HS-27A (cell line): ENCODE measurements at places on chromosomes 12 and 14.

GRCh38 chr14:70011098-70011497, 131.9 kb downstream of the SMOC1 start:
- DNase-seq, result no peak

DNA sequence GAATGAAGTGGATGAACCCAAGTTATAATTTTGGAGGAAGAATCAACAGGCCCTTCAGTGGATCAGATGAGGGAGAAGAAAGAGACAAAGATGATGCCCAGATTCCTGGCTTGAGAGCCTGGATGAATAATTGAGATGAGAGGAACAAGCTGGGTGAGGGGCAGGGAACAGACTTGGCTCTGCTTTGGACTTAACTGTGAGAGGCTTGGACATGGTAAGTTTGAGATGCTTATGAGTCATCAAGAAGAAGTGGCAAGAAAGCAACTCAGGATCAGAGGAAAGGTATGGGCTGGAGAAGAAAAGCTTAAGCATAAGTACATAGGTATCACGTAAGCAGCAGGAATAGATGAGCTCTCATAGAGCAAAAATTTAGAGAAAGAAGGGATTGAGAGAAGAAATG, 55.3 kb downstream of the FIGNL2 start:
- no peak for DNase-seq

DNA sequence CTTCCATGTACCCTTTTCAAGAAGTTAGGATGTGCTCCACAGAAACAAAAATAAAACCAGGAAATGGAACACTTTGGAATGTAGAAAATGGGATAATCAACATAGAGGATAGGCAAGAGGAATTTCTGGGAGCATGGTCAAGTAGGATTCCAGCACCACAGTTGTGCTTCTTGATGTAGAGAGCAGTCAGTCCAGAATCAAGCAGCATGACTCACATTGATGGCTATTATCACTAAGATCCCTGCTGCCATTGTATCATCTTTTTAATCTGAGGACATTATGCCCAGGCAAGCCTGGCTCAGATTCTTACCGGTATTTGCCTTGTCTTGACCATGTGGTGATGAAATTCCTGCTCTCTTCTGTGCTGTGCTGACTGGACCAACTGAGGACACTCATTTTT, 5.7 kb downstream of the ETFRF1 start:
- no peak for DNase-seq

DNA sequence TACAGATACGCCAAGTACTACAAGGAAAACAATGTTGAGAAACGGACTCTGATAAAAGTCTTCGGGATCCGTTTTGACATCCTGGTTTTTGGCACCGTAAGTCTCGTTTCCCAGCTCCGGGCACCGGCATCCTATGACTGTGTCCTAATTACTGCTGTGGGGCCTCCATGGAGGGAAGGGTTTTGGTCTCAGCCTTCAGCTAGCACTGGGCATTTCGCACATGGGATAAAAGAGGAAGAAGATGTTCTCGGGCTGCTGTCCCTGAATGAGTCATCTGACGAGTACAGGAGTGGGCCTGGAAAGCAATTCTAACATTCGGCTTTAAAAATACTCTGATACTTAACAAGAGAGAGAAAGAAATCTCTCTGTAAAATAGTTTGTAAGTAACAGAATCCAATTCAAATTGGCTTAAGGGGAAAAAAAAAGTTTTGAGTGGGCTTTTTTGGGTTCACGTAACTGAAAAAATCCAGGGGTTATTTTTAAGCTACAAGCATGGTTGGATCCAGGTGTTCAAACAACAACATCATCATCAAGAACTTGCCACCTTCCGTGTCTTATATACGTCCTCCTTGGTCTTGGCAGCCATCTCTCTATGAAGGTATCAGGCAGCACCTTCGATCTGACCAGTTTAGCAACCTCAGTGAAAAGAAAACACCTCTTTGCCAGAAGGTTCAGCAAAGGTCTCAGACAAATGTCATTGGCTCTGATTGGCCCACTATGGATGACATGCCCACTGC, 34.4 kb upstream of the P2RX4 start:
- no peak for DNase-seq

DNA sequence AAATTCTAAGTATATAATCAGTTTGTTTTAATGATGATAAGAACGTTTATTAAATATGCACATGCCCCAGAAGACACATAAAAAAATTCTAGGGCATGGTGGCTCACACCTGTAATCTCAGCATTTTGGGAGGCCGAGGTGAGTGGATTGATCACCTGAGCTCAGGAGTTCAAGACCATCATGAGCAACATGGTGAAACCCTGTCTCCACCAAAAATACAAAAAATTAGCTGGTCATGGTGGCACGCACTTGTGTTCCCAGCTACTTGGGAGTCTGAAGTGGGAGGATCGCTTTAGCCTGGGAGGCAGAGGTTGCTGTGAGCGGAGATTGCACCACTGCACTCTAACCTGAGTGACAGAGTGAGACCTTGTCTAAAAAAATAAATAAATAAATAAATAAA, 4.0 kb downstream of the CD69 start:
- DNase-seq, result no peak

DNA sequence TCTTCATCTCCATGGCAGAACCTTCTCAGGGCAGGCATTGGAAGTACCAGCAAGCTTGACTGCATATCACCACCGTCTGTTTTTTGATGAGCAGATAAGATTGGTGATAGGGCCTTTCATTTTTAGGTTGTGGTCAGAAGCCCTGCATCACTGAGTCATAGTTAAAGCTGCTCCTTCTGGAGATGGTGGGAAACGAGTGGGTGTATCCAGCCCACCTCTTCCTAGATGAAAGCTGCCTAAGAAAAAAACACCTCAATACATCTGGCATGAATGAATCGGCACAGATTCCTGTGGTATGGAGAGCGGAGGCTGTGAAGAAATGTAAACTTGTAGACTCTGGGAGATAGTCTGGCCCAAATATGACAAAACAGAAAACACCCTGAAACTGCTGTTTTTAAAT, 248.7 kb upstream of the EGLN3 start:
- no peak for DNase-seq

GRCh38 chr12:91622981-91623380, 440.4 kb upstream of the DCN start:
- DNase-seq, result no peak

DNA sequence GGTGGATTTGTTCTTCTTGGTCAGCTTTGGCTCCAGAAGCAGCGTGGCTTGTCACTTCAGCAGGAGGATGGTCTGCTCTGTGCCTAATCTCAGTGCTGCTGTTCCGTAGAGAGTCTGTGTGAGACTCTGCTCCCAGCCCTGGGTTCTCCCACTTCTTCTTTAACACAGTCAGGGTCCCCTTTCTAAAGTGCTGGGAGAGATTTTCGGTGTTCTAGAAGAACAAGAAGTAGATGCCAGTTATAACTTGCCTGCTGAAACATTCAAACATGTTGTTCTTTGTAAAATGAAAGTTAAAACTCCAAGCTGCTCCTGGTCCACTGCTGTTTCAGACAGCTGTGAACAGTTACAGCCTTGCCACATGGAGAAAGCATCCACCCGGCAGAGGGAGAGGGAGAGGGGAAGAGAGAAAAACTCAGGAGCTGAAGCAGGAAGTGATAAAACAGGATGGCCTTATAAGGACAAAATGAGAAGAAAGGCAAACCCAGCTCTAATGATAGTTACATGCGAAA, 55.2 kb upstream of the CERS5 start:
- DNase-seq, result no peak

DNA sequence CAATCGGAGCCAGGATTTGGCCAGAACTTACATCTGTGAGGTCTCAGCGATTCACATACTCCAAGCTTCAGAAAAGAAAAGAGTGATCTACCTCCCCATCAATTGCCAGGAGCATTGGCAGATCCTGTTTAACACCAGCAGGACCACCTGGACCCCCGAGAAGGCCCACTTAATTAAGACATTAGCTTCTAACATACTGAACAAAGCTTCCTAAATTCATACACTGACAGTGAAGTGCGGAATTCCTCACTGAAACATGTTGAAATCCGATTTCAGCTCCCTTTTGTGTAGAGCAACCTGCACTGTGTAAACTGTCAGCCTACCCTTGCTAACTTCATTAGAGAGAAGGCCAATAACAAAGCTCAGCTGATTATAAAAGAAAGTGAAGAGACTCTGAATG, 274.0 kb downstream of the NOVA1 start:
- no peak for DNase-seq

GRCh38 chr12:66189486-66189843, 451 bp downstream of the IRAK3 start:
- DNase-seq, result no peak

DNA sequence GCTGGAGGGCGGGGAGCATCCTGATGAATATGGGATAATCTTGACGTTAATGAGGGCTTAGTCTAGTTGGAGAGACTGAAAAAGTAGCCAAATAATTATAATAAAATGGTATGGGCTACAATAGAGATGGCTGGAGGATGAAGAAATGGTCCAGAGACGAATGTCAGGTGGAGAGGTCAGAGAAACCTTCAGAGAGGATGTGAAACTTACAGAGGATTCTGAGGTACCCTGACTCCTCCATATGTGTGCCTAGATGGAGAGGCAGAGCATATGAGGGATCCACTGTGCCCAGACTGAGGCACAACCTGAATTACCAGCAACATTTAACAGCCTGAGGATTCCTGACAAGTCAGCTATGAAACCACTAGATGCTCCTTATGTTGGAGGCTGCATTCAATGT, 417.0 kb downstream of the ATP23 start:
- DNase-seq, result no peak

DNA sequence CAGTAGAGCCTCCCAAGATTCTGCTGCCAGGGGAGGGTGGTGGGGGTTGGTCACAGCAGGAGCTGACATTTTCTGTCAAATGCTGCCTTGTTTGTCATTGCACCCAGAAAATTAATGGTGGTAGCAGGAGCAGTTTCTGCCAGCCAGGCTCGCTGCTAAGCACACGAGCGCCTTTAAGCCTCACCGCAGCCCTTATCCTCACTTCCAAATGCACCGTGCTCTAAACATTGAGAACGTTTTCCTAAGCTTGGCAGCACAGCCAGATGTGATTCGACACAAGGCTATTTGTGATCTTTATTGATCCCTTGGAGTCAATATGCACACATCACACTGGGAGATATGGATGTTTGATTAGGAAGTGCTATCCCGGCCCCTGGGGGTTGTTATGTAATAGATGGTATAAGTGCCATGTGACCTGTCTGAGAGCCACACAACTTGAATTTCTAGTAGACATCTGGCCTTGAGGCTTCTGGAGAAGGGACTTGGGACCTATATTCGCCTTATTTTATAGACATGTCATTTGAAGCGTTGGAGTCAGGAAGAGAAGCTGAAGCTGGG, 31.6 kb upstream of the BEGAIN start:
- no peak for DNase-seq

GRCh38 chr12:9648701-9649531, 20.6 kb upstream of the CLEC2D start:
- DNase-seq, result no peak

DNA sequence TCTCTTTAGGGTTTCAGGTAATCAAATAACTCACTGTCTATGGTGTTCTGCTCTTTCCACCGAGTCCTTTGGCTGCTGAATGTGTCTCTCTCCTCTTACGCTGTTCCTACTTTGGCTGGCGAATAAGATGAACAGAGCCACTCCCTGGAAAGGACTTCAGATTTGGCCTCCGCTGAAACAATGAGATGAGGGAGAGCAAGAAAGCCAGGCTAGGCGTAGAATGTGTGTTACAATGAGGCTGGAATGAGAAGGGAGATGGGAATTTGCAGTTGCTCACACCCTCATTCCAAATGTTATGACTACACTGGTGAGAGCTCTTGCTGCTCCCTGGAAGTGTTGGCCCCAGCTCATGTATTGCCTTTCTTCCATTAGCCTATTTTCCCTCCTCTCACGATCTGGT, at the start of gene MFAP5:
Gene MFAP5, minus strand, starts transcription at position 234 of the 400 bp plus-strand sequence. CDS start 722 bp downstream, outside the sequence.
- no peak for DNase-seq

DNA sequence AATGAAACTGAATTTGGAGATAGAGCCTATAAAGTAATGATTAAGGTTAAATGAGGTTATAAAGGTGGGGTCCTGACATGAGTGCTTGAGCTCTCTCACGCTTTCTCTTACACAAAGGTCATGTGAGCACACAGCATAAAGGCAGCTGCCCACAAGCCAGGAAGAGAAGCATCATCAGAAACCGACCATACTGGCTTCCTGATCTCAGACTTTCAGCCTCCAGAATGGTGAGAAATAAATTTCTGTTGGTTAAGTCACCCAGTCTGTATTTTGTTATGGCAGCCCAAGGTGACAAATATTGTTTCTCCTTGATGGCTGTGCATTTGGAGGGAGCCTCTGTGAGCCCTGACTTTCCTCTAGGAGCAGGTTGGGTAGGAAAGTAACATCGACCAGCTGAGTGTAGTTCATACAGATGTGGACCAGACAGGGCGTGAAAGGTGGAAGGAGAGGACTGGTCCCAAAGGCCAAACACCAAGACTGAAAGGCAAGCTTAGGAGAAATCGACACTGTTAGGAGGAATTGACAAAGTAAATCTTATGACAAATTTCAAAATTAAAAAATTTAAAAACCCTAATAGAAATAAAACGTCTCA, 97.6 kb upstream of the SLC38A2 start:
- DNase-seq, result no peak

DNA sequence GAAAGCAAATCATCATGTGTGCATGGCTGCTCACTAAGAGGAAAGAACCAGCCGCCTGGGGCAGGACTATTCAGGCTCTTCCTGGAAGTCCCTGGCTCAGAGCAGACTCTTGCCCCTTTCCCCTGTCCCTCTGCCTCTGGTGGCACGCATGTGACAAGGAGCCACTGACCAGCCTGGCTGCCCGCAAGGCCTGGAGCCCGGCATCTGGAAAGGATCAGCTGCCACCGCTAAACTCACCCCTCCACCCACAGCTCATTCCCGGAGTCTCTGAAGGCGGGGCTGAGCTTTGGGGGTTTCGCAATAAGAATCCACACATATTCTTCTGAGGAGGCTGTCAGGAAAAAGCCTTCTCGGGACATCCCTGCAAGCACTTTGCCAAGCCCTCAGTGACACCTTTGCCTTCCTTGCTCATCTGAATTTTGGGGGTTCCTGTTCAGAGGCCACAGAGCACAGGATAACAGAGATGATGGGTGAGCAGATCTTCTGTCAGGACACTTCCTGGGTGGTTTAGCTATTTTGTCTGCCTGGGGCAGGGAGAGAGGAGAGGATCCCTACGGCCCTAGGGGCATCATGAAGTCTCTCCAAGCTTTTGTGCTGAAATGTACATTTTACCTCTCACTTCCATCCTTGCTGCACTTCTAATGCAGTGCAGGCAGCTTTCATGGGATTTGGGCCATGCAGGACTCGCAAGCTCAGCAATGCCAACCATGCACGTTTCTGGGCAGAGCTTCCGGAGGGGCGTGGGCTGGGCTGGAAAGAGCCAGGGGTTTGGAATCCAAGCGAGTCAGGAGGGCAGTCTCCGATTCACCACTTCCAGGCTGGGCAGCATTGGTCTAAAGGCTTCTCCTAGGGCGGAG, 124.8 kb upstream of the MAP1LC3B2 start:
- peak; percentile 91 for DNase-seq

DNA sequence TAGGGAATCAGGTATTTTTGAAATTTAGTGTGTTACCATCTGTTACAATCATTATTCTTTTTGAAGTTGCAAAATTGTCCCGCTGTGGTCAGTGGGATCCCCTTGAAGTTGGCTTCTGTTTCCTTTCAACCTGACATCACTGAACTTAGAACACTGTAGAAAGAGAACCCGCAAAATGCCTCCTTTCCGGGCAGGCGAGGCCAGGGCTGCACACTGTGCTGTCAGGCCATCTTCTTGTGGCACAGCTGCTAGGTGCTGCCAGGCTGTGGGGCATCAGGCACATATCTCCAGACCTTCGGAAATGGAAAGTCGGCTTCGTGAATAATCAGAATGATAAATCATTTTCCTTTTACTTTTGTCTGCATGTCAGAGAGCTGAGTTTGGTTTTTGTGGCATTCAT, 103.5 kb downstream of the GLT1D1 start:
- DNase-seq, result no peak
